ENCODE measurements at places on chromosomes 2 and 18.
A peak's percentile ranks its signal among the peaks of the same experiment; 100 is the strongest.

GRCh38 chr18:45802814-45803492 is 22.5 kb upstream of the SIGLEC15 start:
- DNase-seq: peak; percentile 98

DNA sequence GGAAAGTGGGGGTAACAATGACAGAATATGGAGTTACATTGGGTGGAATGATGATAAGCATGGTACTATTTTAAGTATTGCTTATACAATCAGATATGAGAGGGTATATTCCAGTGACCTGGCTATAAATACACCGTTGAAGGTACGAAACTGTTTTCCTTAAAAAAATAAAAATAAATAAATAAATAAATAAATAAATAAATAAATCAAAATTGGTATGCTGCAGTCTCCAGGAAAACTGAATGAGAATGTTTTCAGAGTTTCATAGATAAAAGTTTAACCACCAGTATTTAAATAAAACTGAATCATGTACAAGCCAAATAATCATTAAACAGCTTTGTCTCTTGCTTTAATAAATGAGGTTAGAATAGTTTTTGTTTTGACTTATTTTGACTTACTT is 71.4 kb downstream of the METTL8 start:
- no peak for DNase-seq

GRCh38 chr18:50654658-50655550 is 95.0 kb downstream of the MAPK4 start:
- no peak for DNase-seq

- peak; percentile 88 for DNase-seq
Observed at GRCh38 chr2:188787021-188787657, 187.0 kb upstream of the COL3A1 start.

DNA sequence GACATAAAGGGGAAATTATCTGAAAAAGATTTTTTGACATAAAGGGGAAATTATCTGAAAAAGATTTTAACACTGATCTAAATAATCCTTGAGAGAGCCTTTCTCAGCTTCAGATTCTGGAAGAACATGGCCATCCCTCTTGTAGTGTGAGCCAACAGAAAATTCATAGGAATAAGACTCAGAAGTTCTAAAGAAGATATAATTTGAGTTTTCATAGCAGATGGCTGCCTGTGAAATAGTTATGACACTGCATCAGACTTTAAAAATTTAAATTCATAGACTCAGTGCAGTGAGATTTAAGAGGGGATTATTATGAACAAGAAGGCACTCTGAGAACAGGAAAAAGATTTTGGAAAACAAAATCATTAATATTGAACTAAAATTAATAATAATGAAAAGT is 50.6 kb downstream of the NCOA1 start:
- no peak for DNase-seq

DNA sequence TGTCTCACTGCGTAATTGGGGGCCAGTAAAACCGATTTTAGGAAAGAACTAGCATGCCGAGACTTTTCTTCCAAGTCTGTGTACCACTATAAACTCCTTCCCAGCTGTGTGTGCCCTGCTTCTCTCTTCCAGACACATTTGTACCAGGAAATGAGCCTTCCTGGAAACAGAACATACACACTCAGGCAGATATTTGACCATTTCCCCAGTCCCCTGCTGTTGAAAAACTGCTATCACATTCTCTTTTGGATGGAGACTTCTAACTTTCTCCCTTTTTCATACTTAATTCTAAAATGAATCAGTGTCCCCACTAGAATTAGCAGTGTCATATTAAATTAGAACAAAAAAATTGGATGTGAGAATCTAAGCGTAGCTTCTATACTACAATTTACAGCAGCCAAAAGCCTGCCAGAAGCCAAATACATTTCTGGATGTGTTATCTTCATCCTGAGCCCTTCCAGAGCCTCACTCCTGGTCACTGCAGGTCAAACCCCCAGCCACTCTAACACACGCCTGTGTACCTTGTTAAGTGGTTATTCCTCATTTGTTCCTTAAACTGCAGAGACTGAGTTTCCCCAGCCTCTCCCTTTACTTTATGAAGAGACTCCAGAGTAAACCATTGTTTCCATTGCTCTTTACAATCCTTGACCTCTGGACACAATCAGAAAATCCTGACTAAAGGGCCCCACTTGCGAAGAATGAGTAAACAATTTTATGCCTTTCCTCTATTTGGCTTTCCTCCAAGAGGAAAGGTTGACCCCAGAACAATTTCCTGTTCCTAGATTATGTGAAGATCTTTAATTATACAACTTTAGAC is 20.4 kb downstream of the DSG4 start:
- DNase-seq: no peak

GRCh38 chr2:85240055-85240454 is 87.7 kb downstream of the TGOLN2 start:
- DNase-seq: no peak

- DNase-seq: no peak
Observed at GRCh38 chr18:74531043-74531442, 3.3 kb upstream of the CNDP1 start.

DNA sequence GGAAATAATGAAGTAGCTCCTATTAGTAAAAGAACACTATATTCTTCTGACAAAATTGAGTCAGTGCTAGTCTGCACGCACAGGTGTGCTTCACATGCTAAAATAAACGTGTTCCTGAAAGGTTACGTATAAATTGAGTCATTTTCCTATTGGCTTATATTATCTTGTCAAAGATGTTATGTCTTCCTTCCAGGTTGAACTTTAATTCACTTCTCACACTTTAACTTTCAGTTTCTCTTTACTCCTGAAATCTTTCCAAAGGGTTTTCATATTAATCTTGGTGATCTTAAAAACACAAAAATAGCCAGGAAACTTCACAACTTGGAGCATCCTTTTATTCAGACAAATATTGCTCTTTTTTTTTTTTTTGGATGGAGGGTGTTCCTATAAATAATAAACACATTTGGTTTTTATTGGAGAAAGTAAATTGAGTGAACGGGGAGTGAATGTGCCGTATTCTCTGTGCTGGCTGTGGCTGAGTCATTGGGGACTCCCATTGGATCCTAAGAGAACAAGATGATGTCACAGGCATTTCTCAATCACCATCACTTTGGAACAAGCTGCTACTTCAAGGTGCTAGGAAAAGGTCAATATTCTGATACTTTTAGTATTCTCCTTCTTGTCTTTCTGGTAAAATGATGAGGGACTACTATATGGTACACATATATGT is 150.2 kb upstream of the SPATS2L start:
- DNase-seq: peak; percentile 84

- DNase-seq: no peak
Observed at GRCh38 chr2:164371916-164372315, 249.4 kb downstream of the GRB14 start.

GRCh38 chr2:205593891-205594290 is 88.4 kb upstream of the NRP2 start:
- no peak for DNase-seq

GRCh38 chr2:141380008-141380979 is 750.5 kb downstream of the LRP1B start:
- peak; percentile 21 for DNase-seq

- no peak for DNase-seq
Observed at GRCh38 chr2:232460171-232460570, 4.2 kb downstream of the ALPI start.

DNA sequence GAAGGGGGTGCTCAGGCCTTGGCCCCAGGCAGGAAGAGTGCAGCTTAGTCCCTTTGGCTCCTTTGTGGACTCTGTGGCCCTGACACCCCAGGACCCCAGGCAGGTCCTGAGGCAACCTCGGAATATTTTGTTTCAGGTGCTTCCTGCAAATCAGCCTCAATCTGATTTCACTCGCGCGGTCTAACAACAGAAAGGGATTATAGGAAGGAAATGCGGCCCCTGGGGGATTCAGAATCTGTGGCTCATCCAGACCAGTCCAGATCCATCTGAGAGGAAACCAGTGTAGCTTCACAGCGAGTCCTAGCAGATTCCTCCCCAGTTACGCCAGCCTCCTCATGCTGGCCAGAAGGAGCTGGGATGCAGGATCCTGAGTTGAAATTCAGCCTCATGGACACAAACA is 59.5 kb upstream of the YWHAQ start:
- no peak for DNase-seq

DNA sequence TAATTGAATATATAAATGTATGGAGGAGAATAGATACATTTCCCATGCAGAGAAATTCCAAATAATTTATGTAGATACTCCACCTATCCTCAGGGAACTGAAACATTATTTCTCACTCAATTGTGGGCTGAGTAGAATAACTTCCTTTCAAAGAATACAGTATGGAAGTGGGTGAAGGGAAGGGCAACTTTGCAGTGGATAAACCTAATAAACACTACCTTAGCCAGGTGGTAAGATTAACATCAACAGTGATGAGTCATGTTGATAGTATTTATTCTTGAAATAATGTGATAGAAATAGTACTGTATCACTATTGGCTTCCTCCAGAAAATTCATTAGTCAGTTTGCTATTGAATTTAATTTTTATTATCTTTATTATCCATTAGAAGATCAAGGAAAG is 716.4 kb upstream of the CHAC2 start:
- DNase-seq: no peak

DNA sequence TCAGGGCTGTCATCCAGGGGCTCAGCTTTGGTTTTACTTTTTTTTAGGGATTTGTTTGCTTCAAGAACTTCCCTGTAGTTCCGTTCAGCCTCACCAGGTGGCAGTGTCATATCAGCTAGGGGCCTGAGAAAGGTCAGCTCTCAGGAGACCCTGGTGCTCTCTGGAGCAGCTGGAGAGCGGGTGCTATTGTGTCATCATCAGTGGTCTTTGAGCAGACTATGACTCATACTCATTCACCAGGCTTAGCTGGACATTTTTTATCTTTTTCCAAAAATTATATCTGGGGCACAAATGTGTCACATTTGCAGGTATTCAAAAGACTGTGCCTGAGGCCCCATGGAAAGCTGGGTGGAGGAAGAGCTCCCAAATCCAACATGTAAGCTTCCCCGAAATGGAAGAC is 24.4 kb downstream of the ZNF892 start:
- DNase-seq: peak; percentile 67

- no peak for DNase-seq
Observed at GRCh38 chr2:196759378-196759706, 40.1 kb downstream of the GTF3C3 start.

GRCh38 chr2:231386446-231386845 is 9.1 kb upstream of the B3GNT7 start:
- DNase-seq: peak; percentile 69

DNA sequence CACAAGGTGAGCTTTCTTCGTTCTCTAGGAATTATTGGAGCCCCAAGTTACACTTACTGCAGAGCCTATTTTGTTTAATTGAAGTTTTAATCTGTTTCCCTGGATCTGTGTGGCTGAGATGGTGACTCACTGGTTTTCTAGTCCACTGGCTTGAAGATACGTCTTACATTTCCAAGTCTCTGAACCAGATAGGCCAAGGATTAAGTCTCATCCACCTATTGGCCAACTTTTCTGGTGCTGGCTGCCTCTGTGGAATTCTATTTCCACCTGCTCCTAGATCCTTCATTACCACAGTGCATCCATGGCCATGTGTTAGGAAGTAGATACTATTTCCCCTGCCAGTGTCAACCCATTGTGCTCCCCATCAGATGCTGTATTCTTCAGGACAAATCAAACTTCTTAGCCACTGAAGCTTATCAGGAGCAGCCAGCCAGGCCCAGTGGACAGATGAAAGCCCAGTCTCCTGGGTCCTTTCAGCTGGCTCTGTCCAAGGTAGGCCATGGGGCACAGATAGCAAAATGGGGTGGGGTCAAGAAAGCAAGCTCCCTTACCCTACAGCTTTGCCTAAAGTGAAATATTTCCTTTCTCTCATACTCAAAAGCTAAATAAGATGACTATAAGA is 198.8 kb upstream of the TCF4 start:
- DNase-seq: no peak

GRCh38 chr2:54470266-54470938 is 14.3 kb downstream of the SPTBN1 start:
- DNase-seq: peak; percentile 84

DNA sequence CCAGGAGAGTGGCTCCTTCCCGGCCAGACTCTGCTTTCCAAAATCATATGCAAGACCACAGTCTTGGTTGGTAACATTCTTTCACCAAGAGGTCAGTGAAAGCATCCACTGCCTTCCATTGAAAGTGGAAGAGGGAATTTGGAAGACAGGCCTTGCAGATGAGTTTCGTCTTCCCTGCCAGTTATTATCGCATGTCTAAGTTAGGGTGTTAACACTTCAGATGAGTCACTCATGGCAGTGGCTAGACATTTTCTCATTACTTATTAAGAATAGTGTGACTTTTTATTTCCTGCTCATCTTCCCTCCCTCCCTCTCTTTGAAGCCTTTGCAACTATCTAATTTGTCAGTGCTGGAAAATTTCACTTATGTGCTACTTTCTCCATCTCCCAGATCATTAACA is 102.9 kb upstream of the EPB41L3 start:
- DNase-seq: no peak

DNA sequence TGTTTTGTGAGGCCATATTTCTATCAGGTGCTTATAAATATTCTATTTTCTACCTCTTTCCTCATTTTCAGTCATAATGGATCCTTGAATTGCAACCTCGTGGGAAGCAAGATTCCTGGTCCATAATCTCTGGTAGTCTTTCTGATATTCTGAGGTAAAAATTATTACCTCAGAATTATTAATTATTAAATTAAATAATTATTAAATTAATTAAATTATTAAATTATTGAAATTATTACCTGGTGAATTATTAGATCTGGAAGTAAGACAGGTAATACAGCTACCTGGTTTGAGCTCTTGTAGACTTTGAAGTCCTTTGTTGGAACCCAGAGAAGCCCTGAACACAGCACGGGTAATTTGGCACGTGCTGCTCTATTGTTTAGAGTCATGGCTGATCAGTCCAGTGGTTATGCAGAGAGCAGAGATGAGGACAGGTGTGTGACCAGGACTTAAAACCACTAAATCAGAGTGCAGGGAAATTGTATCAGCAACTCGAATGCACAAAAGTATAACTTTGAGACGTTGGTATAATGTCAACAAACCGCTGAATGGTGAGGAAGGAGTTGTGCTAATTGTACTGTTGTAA is 46.8 kb upstream of the PTPRM start:
- no peak for DNase-seq

GRCh38 chr18:13309031-13309747 is 90.6 kb downstream of the LDLRAD4 start:
- no peak for DNase-seq

- no peak for DNase-seq
Observed at GRCh38 chr2:69231612-69232277, 155.3 kb downstream of the GFPT1 start.

DNA sequence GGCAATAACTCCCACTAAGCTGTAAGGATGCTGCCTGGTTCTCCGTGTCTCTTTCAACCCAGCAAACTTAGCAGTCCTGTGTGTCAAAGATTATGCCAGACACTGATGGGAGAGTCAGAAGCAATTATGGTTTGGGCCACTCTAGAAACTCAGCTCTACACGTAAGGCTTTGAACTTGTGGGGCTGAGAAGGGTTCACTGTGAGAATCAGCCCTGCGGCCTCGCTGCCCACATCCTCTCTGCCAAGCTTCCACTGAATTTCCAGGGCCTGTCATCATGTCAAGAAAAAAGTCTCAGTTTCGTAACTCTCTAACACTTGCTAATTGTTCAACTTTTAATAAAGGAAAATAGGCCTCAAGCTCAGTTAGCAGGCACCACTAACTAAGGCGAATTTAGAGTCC is 308.8 kb upstream of the LYPD1 start:
- no peak for DNase-seq
